CD4-positive, alpha-beta T cell treated with Interleukin-4 for 4 hours (primary cell): ENCODE measurements at places on chromosomes 3 and 15.

GRCh38 chr15:101148166-101148880 lies 103.5 kb downstream of the CHSY1 start:
- DNase-seq = no peak

DNA sequence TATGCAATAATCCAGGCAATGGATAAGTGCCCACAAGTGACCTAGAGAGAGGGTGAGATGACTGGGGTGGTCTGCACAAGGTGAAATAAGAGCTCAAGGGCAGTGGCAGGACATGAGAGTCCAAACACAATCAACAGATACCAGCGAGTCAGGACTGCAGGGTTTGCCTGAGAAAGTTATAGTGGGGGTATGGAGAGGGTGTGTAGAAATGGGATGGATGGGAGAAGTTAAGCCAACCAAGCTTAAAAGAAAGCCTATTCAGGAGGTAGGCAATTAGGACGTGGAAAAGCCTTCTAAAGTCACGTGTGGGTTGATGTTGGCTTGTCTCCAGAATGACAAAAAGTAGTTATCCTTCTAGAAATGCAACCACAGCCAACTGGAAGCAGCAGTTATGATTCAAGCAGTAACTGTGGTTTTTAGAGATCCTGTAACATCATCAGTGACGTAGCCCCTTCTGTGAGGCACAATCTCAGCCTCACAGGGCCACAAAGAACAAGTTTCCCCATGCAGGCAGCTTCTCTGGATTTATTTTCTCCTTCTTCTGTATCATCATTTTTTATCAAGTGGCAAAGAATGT lies 56.1 kb downstream of the FAM174B start:
- no peak for DNase-seq

DNA sequence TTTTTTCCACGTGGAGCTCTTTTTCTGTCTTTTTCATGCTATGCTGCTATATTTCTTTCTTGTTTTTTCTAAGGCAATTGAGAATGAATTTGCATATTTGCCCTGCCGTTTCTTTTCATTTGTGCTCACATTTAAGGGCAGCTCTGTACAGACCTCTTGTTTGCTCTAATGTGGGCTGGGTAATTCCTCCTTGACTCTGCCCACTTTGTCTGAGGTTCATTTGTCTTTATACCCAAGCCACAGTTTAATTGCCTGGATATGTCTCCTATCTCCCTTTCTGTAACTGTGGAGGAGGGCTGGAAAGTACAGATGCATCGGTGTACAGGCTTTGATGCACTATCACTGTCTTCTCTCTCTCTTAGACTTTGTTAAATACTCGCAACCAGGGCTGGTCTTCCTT lies 195.9 kb downstream of the EPHB1 start:
- no peak for DNase-seq

DNA sequence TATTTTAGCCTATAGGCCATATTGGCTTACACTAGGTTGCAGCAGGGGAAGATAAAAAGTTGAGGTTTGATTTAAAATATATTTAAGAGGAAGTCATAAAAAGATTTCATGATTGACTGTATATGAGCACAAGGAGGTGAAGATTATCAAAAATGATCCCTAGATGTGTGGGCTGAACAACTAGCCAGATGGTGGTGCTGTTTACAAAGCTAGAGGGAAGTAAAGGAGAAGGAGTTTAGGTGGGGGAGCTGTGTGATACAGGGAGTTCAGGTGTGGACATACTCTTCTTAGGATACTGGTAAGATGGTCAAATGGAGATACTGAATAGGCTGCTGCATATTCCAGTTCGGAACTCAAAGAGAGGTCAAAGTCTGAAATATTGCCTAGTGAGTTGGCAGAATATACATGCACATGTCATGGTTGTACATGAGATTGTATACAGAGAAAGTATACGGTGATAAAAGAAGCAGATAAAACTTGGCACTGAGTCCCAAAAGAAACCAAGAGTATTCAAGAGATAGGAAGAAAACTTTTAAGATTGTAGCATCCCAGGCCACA lies 727.8 kb downstream of the NLGN1 start:
- no peak for DNase-seq

- no peak for DNase-seq
Observed at GRCh38 chr3:62566022-62566557, 192.7 kb upstream of the FEZF2 start.

GRCh38 chr3:7709376-7710082 lies 792.1 kb upstream of the LMCD1 start:
- DNase-seq = no peak

DNA sequence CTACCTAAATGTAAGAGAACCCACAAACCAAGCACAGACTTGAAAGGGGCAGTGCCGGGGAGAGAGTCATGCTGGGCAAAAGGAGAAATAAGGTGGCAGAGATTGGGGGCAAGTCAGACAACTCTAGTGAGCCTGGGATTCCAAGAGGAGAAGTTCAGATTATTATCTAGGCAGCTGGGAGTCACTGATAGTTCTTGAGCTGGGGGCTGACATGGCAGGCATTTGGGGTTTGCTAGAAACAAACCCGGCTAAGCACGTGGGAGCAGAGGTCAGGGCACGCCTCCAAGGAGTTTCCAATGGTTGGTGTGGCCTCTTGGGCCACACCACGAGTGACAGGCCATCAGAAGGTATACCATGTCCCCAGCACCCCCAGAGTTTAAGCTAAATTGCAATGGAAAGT lies 27.6 kb downstream of the SLC6A6 start:
- DNase-seq = no peak
